AG04450 (cell line): ENCODE measurements at places on chromosomes 4 and X.

DNA sequence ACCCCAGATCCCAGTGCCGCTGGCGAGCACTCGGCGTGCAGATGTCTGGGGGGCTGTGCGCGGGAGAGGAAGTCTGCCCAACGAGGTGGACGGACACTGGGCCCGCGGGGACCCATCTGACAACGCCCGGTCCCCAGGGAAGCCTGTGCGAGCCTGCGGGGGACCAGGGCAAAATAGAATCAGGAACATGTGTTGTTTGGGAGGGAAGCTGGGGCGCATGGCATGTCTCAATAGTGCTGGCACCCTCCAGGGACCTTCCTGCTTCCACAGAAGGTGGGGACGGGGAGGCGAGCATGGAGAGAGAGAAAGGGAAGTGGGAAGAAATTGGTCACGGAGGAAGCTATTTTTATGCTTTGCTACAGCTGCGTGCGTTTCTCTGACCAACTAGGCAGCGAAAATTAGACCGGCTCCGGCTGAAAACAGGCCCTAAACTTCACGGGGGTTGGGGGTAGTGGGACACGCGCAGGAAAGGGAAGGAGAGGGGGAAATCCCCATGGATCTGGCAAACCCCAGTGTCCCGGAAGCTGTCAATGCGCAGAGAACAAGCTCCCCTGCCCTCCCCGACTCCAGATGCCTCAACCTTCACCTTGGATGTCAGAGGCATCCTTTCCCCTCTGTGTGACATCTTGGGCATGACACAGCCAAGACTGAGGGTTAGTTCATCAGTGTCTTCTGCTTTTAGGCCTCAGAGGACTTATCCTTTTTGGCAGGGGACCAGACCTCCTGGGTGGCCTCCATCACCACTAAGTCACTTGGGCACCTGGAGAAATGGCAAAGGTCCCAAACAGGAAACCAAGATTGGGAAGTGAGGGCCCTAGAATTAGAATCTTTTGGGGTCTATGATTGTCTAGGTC, 169.8 kb upstream of the BCOR start:
- DNase-seq: no peak

DNA sequence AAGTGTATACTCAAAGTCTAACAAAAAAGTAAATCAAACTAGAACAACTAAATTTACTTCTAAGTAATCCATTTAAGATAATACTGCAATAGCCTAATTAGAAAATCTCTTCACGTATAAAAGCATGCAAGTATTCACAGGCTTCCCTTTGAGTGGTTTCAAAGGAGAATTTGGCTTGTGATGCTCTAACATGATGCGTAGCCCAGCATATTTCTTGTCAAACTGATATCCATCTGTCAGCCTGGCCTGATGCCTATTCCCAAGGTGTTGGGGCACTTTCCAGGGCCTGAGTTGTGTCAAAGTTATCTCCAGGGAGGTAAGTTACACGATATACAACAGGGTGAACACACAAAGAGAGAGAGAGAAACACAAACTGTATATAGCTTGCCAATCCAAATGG, 287.0 kb upstream of the MAGEB18 start:
- no peak for DNase-seq

GRCh38 chrX:138651494-138651893, 60.0 kb downstream of the FGF13 start:
- no peak for DNase-seq

GRCh38 chr4:167196344-167197012, 37.8 kb downstream of the SPOCK3 start:
- no peak for DNase-seq

GRCh38 chr4:171751538-171751937, 61.7 kb upstream of the GALNTL6 start:
- DNase-seq: no peak

- DNase-seq: peak; percentile 26
Measured at GRCh38 chr4:19987746-19988145, 264.0 kb upstream of the SLIT2 start.

- no peak for DNase-seq
Measured at GRCh38 chr4:59161249-59161648, 2038.9 kb upstream of the ADGRL3 start.

DNA sequence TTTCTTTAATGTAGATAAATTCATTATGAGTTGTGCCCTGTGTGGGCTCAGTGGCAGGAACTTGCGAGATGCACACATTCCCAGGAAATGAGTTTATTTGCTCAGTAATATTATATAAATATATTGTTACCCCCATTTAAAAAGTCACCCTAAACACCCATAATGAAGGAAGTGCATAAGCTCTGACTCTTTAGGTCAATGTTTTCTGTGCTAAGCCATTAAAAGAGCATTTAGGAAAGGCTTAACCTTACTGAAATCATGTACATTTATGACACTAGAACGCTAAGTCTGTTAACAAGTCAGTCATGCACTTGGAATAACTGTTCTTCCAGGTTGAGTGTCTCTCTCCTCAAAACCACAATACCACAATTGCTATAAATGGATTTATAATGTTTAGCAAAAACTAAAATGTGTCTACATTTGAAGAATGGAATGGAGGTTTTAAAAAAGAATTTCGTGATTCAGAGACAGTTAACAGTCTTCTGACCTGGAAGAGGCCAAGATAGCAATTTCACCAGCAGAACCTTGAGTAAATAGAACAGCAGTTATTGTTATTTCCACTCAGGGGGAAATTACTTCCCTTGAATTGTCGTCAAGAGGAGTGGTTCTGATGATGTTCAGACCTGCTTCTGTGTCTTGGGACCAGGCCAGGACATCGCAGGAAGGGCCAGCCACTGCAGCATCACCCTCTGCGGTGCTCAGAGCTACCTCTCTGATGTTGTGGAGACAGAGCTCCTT, 91.1 kb upstream of the VEGFC start:
- peak; percentile 51 for DNase-seq

DNA sequence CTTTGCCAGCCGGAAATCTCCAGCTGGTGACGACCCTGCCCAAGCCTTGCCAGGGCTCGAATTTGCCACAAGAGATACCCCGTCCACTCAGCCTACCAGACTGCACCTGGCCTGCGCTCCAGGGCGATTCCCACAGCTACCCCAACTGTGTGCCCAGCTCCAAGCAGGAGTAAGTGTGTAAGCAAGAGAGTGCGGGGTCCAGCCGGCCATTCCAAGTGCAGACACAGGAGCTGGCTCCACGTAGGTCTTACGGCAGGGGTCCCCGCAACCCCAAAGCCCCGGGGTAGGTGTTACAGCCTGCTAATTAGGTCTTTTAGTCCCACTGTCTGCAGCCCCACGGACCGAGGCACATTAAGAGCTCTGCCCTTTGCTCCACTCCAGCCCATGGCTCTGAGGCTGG, 1305.2 kb downstream of the ARAP2 start:
- DNase-seq: no peak

GRCh38 chr4:128168701-128169100, 107.6 kb downstream of the LARP1B start:
- DNase-seq: no peak

GRCh38 chr4:176927664-176928063, 134.9 kb upstream of the VEGFC start:
- DNase-seq: peak; percentile 46

DNA sequence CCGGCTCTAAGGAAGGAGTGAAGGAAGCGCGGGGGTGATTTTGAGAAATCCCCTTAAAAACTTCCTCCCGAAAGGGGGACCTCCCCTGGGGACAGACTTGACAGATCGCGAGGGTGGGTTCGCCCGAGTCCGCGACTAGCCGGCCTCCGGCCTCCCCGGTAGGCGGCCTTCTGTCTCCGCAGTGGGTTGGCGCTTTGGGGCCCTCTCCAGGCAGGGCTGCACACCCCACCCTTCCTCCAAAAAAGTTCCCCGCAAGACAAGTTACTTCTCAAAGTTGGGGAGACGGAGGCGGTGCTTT, 24.8 kb downstream of the HOPX start:
- no peak for DNase-seq

DNA sequence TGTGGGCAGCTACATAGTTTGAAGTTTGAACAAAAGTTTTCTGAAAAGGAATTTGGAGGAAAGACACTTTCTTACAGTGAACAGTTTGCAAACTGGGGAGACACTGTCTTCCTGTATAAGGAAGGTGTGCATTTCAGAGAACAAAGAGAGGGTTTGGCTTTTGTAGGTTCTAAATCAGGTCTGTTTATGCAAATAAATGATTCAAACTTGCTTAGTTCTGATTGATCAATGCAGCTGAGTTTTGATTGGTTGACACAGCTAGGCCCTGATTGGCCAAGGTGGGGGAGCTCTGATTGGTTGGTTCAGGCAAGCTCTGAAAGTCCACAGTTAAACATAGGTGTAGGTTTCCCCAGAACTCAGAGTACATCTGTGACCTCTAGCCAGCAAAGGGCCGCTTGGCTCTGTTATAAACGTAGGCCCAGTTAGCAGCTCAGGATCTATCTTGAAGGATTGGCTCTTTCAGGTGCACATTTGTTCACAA, 63.0 kb upstream of the ENPP6 start:
- no peak for DNase-seq

DNA sequence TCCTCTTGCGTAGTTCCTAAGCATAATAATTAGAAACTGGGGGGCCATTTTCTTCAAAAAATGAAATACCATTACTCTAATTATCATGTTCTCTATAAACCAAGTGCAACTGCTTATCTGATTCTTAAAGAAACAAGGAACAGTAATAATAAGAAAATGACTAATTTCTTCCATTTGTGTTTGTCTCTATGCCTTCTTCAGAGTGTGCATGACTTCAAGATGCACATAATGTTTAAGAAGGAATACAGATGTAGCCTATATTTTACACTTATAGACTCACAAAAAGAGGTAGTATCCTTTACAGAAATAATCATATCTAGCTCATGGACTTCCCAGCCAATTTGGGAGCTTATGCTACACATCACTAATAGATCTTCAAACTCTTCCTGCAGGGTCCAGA, 131.7 kb downstream of the CHRNA9 start:
- DNase-seq: no peak

DNA sequence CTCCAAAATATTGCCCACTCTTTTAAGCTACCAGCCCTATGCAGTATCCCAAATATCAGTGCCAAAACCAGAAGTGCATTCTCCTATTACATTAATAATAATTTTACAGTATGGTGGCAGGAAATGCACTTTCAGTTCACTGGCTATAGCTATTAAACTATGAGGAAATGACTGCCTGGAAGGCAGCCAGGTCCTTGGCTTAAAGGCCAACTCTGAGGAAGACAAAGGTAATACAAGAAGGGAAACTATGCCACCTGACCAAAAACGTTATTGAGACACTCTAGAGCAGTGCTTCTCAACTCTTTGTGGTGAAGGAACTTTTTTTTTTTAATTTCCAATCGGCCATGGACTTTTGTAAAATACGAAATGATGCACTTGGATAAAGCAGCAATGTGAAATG, 133.6 kb upstream of the VAMP7 start:
- no peak for DNase-seq

DNA sequence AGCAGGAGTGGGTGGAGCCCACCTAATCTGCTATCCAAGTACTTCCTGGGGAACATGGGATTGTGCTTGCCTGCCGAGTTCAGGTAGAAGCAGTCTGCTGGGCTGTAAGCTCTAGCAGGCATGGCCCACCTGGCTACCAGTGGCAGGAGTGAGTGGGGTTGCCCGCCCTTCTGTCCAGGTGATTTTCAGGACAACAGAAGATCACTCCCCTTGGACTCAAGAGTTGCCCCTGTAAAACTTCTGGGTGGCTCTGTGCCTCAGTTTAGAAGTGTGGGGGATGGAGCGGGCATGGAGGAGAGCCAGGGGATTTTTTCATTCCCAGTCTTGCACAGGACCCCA, 43.5 kb downstream of the NDST3 start:
- DNase-seq: no peak

DNA sequence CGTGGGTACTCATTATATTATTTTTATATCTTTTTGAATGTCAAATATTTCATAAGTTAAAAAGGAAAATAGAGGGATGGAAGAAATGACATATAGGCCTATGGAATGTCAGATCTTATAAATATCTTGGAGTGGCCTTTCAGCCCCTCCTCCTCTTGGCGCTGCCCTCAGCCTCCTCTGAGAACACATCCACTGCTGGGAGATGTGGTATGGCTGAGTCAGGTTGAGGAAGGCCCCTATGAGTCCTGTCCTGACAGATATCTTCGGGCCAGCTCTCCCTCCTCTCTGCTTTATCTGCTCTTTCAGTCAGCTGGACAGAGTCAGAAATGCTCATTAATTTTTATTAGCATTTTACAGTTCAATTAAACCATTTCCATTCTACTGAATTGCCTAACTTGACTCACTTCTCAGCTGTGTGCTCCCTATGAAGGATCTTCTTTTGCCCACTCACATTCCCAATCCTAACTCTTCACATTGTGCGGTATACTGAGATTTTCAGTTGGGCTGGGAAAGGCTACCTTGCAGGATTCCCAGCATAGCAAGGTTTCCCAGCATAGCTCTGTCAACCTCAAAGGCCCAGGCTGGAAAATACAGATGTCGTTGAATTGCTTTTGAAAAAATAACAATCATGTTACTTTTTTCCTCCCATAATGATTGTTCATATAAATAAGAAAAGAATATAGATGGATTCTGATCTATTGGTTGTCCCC, 128.0 kb downstream of the ARHGEF9 start:
- peak; percentile 32 for DNase-seq

- no peak for DNase-seq
Measured at GRCh38 chr4:15348236-15348635, 79.6 kb upstream of the C1QTNF7 start.

GRCh38 chr4:10619855-10620254, 64.7 kb downstream of the CLNK start:
- no peak for DNase-seq

DNA sequence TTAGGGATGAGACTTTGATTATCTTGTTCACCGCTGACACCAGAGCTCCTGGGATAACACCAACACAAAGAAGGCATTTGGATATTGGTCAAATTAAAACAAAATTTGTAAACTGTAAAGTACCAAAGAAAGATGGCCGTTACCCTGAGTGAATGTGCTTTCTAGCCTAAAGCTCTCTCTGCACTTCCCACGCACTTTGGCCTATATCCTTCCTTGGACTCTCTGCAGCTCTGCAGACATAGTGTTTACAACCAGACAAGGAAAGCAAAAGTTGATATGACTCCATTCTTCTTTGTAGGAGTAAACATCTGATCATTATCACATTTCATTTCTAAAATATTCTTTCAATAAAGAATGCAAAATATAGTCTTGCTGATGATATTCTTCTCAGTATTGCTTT, 44.8 kb upstream of the PITX2 start:
- DNase-seq: no peak

- DNase-seq: no peak
Measured at GRCh38 chr4:65340382-65341109, 329.7 kb downstream of the EPHA5 start.

- no peak for DNase-seq
Measured at GRCh38 chrX:133215747-133216146, 2.4 kb downstream of the TFDP3 start.

- DNase-seq: no peak
Measured at GRCh38 chr4:161134795-161135194, 1029.0 kb downstream of the FSTL5 start.

GRCh38 chr4:148790691-148791090, 348.5 kb upstream of the NR3C2 start:
- no peak for DNase-seq

- no peak for DNase-seq
Measured at GRCh38 chr4:176451443-176451842, 131.7 kb downstream of the SPCS3 start.

GRCh38 chr4:7448036-7448435, 13.3 kb upstream of the PSAPL1 start:
- no peak for DNase-seq
